ENCODE measurements at places on chromosomes 16 and 17. TPM values are rescaled to one million over a fixed set of nuclear protein-coding genes. Genes with fewer than 3 reads are reported as not detected.

The ACSM2A gene
- not detected for total RNA-seq

The SLC35G3 gene
- total RNA-seq, result not detected

The PARD6A gene
- 0.52 TPM for total RNA-seq

The TPPP3 gene
- total RNA-seq, result 135 TPM

The CDC42EP4 gene
- 18.8 TPM for total RNA-seq

The IGF2BP1 gene
- 4.7 TPM for total RNA-seq

The RHBDF1 gene
- 19.8 TPM for total RNA-seq

The GPR179 gene
- total RNA-seq, result not detected

The FOXJ1 gene
- total RNA-seq, result under 0.01 TPM

The HOXB1 gene
- total RNA-seq, result not detected

The TEKT5 gene
- not detected for total RNA-seq

The KCTD13 gene
- 4.2 TPM for total RNA-seq

The HYDIN gene
- 3.7 TPM for total RNA-seq

The LLGL1 gene
- 15.1 TPM for total RNA-seq

The HSD17B1 gene
- 1.6 TPM for total RNA-seq

The CD300E gene
- total RNA-seq, result 0.52 TPM

The TPSD1 gene
- not detected for total RNA-seq

The KRT10 gene
- 2.6 TPM for total RNA-seq

The STH gene
- total RNA-seq, result not detected

The GRB2 gene
- total RNA-seq, result 74.6 TPM

The ATP2C2 gene
- not detected for total RNA-seq

The GCGR gene
- total RNA-seq, result not detected

The C1QL1 gene
- 1.0 TPM for total RNA-seq

The DPEP1 gene
- not detected for total RNA-seq

The ABCC3 gene
- total RNA-seq, result 1.0 TPM

The KRTAP4-5 gene
- not detected for total RNA-seq

The MAP3K14 gene
- total RNA-seq, result 1.6 TPM

The PRSS22 gene
- not detected for total RNA-seq

The FAM234A gene
- 23.5 TPM for total RNA-seq

The GP1BA gene
- under 0.01 TPM for total RNA-seq

The UMOD gene
- not detected for total RNA-seq

The CNGB1 gene
- total RNA-seq, result not detected

The AATF gene
- total RNA-seq, result 11.5 TPM

Measured in skeletal muscle tissue (tissue), 5 donors.